Fibroblast of lung (primary cell): ENCODE measurements at places on chromosomes 6 and 20. TPM values are rescaled to one million over a fixed set of nuclear protein-coding genes. Genes with fewer than 3 reads are reported as not detected.

LAMP5 gene
- 2.1 and 2.6 TPM in 2 replicates for total RNA-seq

WFDC6 gene
- total RNA-seq: not detected in 2 replicates

BPIFA1 gene
- not detected in 2 replicates for total RNA-seq

PRICKLE4 gene
- total RNA-seq: 0.26 TPM in 1 of 2 replicates, not detected in the other
